ENCODE measurements at places on chromosomes 2 and 18.

GRCh38 chr2:26519396-26520147 lies 41.6 kb upstream of the OTOF start:
- DNase-seq: no peak

DNA sequence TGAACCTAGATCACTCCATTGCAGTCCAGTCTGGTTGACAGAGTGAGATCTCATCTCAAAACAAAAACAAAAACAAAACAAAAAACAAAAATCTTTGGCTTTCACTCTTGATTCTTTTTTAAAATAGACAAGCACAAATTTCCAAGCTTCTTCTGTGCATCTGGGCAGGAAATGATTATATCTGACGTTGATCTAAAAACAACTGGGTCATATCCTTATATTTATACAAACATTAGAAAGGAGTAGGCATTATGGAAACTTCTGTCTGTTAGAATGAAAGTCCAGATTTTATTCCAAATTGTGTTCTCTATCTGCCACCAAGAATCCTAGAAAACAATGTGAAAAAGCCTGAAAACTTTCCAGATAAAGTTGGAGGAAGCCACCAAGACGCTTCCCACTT lies 26.2 kb upstream of the PMAIP1 start:
- no peak for DNase-seq

DNA sequence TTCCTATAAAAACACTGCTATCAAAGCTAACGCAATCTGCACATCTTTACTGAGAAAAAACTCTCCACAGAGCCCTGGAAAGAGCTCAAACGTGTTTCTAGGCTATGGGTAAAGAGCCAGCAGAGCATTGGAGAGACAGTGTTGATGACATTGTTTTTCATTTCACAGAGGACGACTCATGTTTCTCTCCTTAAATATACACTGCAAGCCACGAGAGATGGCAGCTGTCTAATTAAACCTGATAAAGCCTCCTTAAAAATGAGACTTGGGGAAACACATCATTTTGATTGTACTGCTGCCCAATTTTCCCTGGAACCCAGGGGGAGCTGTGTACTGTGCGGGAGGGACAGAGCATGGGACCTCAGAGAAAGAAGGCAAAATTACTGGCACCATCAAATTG lies 294.3 kb upstream of the SETBP1 start:
- DNase-seq: no peak

GRCh38 chr2:188517549-188518215 lies 226.0 kb downstream of the GULP1 start:
- no peak for DNase-seq

GRCh38 chr2:233768076-233768475 lies 8.0 kb downstream of the UGT1A1 start:
- no peak for DNase-seq

- DNase-seq: no peak
Measured at GRCh38 chr18:10033016-10033399, 119.2 kb downstream of the VAPA start.

DNA sequence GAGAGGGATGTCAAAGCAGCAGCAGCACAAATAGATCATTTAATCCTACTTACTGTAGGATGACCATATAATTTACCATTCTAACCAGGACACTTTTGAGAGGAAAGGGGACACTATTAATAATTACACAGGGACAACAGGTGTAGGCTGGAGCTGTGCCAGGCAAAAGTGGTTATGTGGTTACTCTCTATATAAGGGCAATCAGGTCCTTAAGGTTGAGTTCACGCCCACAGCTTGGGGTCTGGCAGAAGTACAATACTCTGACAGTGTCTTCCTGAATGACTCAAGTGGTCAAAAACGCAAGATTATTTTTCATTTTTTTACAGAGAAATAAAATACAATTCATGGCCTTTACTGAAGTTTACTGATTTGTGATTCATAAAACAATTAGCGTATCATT lies 2.8 kb downstream of the PREPL start:
- peak; percentile 41 for DNase-seq

DNA sequence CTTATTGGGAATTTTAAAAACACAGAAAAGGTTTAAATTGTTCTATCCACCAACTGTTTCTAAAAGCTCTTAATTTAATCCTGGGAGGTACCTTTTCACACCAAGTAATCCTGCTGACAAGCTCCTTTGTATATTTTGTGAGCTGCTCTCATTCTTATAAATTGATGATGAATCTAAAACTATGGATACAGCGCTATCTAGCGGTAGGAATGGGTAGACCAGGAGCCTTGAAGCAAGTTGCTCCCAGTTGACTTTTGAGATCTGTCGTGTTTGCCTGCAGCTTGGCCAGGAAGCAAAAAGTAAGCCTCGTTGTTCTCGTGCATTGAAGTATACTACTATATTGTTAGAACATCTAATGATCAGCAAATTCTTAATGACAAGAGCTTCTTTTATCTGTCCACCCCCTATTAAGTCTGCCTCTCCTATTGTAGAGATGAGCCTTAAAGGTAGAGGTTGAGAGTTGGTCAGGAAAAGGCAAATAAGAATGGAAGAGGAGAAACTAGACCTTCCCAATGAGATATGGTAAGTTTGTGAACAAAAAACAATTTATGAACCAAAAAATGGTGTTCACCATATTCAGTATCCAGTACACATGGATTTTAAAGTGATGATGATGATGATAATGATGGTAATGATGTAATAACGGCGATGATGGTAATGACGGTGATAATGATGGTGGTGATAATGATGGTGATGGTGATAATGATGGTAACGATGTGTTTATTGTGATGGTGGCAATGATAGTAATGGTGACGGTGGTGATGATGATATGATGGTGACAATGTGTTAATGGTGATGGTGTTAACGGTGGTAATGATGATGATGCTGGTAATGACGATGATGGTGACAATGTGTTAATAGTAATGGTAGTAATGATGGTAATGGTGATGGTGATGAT lies 212.1 kb upstream of the NCKAP5 start:
- DNase-seq: peak; percentile 90

DNA sequence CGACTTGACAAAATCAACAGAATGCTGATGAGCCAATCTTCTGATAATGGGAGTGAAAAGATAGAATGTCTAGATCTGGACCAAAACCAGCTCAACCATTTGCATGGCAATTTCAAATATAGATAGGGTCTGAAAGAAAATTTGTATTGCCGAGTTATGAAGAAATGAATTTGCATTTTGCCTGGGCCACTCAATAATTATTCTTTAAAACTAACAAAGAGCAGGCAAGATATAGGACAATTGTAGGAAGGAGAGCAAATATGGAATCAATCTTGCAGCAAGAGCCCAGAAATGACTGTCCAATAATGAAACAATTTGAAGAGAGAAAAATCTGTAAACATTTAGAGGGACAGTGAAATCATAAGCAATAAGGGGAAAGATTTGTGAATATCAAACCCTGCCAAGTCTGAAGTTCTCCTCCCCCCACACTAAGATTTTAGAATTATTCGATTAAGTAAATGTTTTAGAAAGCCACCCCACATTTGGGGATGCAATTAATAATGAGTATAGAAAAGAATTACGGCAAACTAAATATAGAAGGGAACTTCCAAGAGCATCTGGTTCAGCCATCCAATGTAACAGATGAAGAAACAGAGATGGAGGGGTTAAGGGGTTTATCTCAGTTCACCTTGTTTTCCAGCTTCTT lies 377.4 kb downstream of the SETBP1 start:
- no peak for DNase-seq

- DNase-seq: no peak
Measured at GRCh38 chr2:151395509-151396374, 14.0 kb upstream of the RIF1 start.

DNA sequence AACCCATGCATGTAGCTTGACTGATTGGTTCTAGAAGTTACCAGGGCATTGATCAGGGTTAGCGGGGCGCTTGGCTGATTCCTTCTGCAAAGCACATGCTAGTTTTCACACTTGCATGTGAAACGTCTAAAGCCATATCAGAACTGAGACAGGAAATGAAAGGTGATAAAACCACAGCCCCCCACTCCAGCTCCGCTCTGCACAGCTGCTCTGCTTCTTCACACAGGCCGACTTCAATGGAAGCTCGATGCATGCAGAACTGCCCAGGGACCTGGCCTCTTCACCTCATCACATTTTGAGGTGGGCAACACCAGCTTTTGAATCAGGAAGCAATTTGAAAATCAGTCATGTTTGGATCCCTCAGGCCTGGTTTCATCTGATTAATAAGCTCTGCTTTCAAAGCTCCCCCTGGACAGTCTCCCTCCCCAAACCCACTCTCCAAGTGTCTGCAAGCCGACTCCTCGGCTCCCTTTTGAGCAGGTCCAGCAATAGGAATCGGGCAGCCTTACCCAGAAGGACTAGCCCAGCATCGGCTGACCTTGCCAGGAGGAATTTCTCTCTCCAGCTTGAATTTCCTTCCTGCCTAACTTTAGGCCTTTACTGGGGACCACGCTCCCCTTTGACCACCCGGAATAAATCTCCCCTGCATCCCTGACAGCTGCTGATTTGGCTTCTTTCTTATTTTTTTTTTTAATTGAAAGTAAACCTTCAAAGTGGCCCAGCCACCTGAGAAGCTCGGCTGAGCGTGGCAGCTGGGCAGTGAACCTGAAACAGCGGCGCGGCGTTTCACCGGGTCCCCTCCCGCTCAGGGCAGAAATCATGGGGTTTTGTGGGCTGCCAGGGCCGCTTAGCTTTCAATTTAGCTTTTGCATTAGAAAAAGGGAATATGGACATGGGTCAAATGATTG lies 31.7 kb downstream of the HRH4 start:
- no peak for DNase-seq

DNA sequence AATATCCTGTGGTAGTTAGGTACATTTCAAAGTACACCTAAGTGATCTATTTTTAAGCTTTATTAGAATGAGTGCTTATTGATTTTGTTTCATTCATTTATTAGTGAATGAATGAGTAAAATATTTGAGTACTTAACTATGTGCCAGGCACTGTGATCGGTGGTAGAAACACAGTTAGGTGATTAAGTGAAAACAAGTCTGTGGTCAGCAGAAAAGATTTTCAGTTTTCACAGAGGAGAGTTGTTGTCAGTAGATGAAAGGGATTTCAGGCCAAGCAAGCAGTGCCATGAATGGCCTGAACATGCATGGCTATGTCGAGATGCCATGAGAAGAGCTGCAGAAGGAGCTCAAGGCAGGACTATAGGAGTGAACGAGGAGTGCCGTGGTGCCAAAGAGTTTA lies 85.9 kb downstream of the SPTBN1 start:
- DNase-seq: no peak

DNA sequence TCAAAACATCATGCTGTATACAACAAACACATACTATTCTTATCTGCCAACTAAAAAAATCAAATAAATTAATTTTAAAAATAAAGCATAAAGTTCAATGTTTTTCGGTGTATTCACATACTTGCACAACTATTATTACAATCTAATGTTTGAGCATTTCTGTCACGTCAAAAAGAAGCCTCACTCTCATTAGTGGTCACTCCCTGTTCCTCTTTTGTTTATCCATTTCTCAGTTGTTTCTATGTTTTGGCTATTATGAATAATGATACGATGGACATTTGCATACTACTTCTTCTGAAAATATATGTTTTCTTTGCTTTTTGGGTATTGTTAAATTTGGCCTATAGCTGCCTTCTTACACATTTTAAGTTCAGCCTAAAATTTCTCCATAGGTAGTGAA lies 773.0 kb upstream of the HS6ST1 start:
- no peak for DNase-seq

DNA sequence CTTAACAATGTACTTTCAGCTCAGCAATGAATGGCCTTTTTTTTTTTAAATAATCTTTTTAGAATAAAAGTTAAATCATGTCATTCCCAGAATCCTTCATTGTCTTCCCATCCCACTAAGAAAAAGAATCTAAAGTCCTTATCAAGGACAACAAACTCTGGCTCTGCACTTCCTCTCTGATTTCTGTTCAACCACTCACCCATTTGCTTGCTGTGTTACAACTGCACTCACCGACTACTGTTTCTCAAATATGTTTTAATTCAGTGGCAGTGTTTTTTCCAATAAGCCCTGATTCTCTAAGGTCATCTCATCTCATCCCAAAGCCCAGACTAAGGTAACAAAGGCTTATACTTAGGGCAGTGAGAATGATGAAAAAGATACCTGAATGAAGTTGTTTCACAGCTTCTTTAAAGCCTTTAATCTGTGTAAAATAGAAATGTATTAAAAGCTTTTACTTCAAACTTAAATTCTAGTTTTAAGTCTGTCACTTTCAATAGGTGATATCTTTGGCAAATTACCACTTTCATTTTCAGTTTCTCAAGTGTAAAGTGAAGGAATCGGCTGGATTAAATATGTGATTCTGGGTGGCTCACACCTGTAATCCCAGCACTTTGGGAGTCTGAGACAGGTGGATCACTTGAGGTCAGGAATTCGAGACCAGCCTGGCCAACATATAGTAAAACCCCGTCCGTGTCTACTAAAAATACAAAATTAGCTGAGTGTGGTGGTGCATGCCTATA lies 87.6 kb downstream of the RBBP8 start:
- no peak for DNase-seq

DNA sequence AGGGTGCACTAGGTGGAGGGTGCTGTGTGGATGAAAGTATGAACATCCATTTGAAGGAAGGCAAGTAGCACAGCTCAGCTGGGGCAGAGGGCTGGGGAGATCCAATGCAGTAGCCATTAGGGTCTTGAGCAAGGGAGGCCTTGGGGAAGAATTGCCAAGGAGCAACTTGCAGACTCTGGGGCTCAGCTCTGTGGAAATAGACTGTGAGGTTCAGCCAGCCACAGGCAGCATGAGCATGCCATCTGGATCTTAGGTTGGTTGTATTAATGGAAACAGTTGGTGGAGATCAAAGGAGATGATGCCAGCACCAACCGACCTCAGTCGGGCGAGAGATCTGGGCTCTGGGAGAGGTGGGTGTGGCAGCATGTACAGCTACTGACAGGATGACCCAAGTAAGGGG lies 5.6 kb downstream of the ZAP70 start:
- no peak for DNase-seq

DNA sequence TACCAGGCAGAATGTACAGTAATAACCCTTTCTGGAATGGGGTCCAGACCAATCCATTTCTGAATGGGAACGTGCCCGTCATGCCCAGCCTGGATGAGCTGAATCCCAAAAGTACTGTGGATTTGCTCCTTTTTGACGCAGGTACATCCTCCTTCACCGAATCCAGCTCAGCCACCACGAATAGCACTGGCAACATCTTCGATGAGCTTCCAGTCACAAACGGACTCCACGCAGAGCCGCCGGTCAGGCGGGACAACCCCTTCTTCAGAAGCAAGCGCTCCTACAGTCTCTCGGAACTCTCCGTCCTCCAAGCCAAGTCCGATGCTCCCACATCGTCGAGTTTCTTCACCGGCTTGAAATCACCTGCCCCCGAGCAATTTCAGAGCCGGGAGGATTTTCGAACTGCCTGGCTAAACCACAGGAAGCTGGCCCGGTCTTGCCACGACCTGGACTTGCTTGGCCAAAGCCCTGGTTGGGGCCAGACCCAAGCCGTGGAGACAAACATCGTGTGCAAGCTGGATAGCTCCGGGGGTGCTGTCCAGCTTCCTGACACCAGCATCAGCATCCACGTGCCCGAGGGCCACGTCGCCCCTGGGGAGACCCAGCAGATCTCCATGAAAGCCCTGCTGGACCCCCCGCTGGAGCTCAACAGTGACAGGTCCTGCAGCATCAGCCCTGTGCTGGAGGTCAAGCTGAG lies 89.6 kb downstream of the SH3BP4 start:
- no peak for DNase-seq

GRCh38 chr18:45723567-45724355 lies at the start of gene SLC14A1:
TSS of gene SLC14A1 (plus strand) at chr18:45724181. CDS start at chr18:45730321, 6,140 bp downstream.
- no peak for DNase-seq

GRCh38 chr2:68185541-68186164 lies 28.0 kb downstream of the PNO1 start:
- no peak for DNase-seq

GRCh38 chr2:117714745-117715417 lies 99.6 kb upstream of the DDX18 start:
- DNase-seq: no peak

Measured in kidney glomerular epithelial cell (primary cell).